Activated T-cell treated with anti-CD3 and anti-CD28 coated beads for 48 hours (primary cell): ENCODE measurements at places on chromosomes 2 and 18.

DNA sequence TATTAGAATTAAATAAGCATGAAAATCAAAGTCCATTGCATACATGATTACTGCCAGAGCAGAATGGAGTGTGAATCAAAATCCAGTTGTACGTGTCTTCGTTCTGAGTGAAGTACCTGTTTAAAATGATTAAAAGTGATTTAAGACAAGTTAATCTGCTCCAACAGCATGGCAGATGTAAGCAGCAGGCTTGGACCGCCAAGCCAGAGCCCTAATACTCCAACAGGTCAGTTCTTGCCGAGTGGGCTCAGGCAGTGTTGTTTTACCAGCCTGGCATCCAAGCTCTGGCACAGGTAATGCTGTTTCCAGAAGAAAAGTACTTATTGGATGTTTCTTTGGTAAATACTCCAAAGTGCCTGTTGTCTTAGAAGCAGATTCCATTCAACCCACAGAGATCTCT is 171.4 kb upstream of the EPAS1 start:
- no peak for DNase-seq

DNA sequence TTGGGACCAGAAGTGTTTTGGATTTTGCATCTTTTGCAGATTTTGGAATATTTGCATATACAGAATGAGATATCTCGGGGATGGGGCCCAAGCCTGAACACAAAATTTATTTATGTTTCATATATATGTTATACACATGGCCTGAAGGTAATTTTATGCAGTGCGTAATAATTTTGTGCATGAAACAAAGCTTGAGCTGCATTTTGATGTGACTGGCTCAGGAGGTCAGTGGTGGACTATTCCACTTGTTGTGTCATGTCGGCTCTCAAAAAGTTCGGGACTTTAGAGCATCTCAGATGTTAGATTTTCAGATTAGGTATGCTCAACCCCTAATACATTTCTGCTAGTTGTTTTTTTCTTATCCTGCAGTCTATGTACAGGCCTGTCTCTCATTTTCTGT is 145.4 kb downstream of the FAM210A start:
- DNase-seq: no peak

DNA sequence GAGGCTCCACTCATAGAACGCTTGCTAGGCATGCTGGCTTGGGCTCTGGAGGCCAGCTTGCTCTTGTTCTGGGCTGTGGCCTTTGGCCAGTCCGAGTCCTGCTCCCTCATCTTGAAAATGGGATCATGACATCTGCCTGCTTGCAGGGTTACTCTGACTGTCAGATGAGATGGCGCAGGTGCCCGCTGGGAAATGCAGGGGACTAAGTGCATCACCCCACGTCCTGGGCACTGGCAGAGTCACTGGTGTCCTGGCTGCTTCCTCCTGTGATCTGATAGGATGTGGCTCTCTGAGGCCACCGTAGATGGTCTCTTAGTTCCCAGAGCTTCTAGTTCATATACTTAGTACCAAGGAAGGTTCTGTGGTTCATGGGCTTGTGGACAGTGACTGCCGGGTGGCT is 18.5 kb downstream of the LDLRAD4 start:
- DNase-seq: no peak

DNA sequence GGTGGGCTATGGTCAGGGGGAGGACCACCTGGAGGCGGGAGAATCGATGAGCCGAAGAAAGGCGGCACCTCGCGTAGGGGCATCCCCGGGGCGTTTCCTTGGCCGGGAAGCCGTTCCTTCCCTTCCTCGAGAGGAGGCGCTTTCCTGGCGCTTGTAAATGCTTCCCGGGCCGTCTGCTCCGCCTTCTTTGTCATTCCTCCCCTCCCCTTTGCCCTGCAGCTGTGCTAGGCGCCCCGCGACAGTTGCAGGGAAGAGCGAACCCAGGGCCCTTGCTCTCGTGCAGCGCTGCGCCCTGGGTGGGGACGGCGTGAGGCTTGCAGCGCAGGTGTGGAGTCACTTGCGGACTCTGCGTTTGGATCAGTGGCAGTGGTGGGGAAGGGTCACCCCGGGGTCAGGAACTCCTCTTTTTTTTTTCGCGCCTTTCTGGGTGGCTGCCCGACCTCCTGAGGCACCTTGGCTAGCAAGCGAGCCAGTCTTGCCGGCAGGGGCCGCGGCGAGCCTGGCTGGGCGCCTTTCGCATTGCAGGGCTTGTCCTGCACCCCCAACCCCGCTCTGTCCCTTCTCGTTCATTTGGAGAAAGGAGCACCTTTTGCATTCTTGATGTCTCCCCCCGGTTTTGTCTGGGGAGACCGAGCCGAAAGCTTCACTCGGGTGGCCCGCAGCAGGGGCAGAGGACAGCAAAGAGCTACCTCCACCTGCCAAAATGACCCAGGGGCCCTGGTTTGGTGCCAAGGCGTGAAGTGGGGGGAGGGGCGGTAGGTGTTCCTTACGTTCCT is 858 bp downstream of the KCNS3 start:
- no peak for DNase-seq
